ENCODE measurements at places on chromosomes 5 and 9.

GRCh38 chr9:73023025-73023541 is 70.2 kb upstream of the ALDH1A1 start:
- DNase-seq: peak; percentile 5

DNA sequence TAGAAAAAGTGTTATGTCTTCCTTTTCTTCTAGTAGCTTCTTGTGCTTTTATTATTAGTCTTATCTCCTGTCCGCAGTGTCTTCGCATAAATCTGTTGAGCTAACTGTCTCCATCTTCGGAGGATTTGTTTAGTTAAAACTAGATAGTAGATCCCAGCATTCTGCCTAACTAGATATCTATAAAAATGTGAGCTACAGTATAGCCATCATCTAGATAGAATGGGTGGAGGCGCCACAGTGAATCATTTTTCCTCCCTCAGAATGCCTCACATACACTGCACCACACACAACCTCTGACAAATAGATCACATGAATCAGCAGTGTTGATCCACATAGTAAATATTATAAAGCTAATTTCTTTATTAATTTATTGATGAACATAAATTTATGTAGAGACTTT is 220.3 kb upstream of the GAS1 start:
- no peak for DNase-seq

- DNase-seq: no peak
Measured at GRCh38 chr9:36993933-36994764, 39.9 kb downstream of the PAX5 start.

GRCh38 chr5:141841378-141842180 is 36.6 kb downstream of the PCDH1 start:
- DNase-seq: no peak

DNA sequence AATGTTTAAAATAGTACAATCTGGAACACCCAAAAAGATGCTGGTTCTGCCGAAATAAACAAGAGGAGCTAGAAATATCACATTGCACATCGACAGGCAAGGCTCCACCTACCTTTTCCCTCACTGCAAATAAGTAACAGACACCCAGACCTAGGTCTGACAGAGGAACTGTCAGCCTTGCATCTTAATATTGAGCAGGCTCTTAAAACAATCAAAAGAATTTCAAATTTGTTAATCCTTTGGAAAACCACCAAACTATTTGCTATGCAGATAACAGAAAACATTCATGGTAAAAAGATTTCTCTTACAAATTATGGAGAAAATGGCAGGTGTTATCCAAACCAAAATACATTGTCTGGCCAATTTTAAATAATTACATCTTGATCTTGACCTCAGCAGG is 71.3 kb downstream of the FRMD3 start:
- no peak for DNase-seq

GRCh38 chr9:107214915-107215314 is 68.2 kb upstream of the RAD23B start:
- DNase-seq: no peak

GRCh38 chr9:121599872-121600585 is 51.4 kb upstream of the DAB2IP start:
- no peak for DNase-seq

DNA sequence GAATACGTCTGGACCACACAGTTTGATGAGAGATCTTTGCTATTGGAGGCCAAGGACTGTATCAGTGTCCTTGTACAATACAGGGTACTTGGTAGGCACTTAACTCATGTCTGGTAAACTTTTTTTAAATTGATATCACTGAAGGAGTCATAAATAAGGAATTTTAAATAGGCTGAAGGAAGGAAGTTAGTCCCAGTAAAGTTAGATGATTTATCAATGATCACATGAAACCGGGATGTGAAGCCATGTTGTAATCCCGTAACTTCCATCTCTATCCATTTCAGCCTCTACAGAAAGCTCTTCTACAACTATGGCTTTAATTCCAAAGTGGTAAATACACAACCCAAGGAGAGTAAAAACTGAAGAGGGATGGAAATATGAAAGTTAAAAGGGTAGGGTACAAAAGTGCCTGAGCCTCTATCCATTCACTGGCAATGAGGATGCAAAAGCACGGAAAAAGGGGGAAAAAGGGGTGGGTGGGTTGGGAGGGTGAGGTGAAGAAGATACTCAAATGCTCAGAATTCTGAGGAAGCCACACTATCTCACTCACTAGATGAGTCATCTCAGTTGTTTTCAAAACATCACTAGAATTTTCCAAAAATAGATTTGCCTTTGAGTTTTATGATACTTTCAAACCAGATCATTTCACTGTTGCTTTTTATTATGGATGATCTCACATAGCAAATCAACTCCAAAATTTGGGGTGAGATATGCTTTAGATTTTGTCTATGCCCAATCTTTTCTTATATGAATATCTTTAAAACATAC is 1053.5 kb downstream of the NR2F1-AS1 start:
- no peak for DNase-seq

DNA sequence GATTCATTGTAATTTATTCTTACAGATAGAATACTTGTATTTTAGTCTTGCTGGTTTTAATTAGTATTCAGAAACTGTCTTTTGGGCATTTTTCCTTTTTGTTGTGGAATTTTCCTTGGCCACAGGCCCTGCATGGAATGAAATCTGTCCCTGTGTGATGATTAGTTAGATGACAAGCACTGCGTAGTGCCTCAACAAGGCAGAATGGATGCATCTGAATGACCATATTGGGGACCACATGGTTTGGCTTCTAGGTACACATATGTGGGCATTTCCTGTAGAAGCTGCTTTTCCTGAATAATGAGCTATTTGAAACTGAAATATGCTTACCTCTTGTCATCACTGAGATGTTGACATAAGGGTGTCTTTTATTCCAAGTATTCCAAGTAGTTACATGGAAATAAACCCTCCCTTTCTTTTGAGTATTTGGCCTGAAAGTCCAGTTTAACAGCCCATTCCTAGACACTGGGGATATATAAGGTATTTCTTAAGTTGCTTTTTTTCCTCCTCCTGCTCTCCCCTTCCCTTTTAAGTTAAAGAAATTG is 147.3 kb downstream of the YTHDC2 start:
- no peak for DNase-seq

- peak; percentile 54 for DNase-seq
Measured at GRCh38 chr5:156479849-156480248, 152.9 kb downstream of the SGCD start.

GRCh38 chr9:98983295-98984268 is 39.9 kb downstream of the COL15A1 start:
- no peak for DNase-seq

DNA sequence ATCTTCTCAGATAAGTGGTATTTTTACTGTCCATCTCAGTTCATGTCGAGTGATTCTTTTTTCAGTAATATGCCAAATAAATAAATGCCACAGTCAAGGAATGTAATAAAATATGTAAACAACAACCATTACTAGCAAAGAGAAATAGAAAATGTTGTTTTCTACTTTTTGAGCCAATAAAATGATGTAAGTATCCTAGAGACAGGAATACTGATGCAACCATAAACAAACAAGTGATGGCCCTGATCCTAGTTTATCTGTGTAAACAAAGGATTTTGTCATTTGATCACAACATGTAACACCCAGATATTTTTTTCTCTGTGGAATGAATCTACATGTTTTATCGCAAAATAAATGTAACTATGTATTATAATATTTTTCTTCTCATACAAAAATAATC is 1852.8 kb downstream of the EFNA5 start:
- DNase-seq: no peak

- DNase-seq: no peak
Measured at GRCh38 chr5:33043343-33043997, 332.3 kb downstream of the NPR3 start.

- no peak for DNase-seq
Measured at GRCh38 chr5:21263361-21263760, 1275.4 kb upstream of the CDH18 start.

DNA sequence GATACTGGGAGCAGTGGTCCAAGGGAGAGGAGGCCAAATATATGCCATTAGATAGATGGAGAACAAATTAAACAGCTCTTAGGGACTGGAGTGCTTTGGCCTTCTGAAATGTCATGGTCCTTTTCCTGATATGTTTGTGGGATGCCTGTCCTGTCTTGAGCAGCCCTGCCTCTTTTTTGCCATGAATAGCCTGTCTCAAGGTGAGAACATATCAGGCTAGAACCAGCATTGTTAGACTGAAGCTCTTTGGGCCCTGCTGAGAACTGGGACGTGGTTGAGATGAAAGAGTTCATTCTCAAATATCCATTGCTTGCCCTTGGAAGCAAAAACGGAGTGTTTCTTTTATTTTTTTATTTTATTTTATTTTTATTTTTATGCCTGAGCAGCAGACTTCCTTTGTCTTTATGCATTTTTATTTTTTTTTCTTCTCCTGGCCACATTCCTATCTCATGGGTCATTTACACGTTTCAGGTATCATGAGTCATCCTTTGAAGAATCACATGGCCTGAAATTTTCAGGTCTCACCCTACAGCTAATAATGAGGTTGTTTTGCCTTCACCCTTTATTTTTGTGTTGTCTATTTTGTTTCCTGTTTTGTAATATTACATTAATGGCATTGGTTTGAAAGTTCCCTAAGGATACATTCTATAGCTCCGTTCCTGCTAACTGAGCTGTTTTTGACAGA is 371.4 kb downstream of the PSAT1 start:
- no peak for DNase-seq
